ENCODE measurements at places on chromosomes 12 and 14.

GRCh38 chr12:71449373-71450070, 9.9 kb downstream of the LGR5 start:
- no peak for DNase-seq

DNA sequence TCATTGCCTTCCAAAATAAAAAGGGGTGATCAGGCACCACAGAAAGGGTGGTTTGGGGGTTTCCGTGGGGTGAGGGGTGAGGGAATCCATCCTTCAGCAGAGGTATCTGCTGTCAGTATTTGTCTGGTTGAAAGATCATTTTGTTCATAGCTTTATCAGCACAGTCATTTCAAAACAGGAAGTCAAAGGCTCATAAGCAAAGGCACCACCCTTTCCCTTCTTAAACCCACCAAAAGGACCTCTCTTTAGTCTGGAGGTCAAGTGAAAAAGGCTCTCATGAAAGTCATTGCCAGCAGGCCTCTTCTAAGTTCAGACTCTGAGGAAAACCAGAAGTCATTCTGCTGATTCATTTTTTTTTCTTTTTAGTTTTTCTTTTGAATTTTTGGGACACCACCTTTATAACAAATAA, 6.2 kb downstream of the CHST11 start:
- no peak for DNase-seq

GRCh38 chr12:47317175-47317915, 237.6 kb upstream of the AMIGO2 start:
- DNase-seq = no peak

DNA sequence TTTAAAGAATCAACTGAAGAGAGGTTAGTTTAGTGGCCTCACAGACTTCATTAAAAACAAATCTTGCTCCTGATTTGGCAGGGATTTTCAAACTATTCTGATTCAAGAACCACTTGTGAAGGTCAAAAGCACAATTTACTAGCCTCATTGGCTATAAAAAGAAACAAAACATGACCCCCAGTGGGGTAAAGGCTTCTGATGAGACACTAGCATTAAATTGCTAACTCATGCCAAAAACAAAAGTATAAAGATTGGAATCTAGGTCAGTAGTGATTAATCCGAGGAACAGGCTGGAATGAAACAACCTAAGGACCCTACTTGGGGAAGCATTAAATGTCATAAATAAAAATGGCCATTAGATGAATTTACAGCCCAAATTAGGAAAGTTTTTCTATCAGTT, 312.3 kb downstream of the PAWR start:
- no peak for DNase-seq

GRCh38 chr12:62827042-62827441, 107.9 kb downstream of the PPM1H start:
- DNase-seq = no peak

GRCh38 chr14:52268279-52269061, 972 bp downstream of the PTGDR start:
- DNase-seq = no peak

- no peak for DNase-seq
These were observed 1669.3 kb upstream of the FLRT2 start for GRCh38 chr14:83860631-83861155.

- no peak for DNase-seq
These were observed 196.2 kb upstream of the FOXG1 start for GRCh38 chr14:28570391-28570790.

DNA sequence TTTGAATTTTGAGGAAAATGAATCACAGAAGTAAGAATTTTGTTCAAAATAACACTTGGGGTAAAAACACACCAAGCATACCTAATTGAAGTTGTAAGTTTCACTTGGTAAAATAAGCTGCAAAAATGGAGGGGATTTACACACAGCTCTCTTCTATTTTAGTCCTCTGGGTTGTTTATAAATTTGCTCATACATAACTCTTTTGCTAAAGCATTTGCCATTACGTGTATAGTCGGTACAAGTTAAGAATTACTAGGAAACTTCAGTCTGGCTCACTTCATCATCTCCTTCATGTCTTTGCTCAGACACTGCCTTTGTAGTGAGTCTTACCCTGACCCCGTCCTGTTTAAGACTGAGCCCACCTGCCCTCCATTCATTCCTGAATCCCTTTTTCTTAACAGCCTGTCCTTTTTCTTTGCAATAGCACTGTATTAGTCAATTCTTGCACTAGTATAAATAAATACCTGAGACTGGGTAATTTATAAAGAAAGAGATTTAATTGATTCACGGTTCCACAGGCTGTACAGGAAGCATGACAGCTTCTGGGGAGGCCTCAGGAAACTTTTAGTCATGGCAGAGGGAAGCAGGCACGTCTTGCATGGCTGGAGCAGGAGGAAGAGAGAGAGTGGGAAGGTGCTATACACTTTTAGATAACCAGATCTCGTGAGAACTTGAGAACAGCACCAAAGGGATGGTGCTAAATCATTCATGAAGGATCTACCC, 451.1 kb downstream of the PCNX1 start:
- no peak for DNase-seq

- no peak for DNase-seq
These were observed 319.5 kb downstream of the PAWR start for GRCh38 chr12:79371226-79371625.

DNA sequence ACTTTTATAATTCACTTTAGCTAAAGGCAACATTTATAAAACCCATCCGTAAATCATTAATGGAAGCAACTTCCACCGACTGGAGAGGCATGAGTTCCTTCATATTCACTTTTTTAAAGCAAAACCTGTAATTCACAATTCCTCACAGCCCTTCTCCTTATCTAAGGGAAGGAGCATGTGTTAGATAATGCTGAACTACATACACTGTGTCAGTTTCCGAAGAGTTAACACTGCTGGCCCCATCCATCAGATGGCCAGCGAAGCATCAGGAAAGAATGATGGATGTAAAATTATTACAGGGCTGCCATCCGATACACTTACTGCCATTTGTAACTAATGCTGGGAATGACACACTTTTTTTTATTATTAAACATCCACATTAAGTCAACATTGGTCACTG, 392.8 kb downstream of the SOX5 start:
- no peak for DNase-seq

GRCh38 chr12:76552343-76552938, 7.1 kb downstream of the OSBPL8 start:
- DNase-seq = no peak

GRCh38 chr12:1760566-1761382, 59.6 kb upstream of the LRTM2 start:
- DNase-seq = no peak

- no peak for DNase-seq
These were observed 756.5 kb upstream of the TBX3 start for GRCh38 chr12:115440438-115440837.

DNA sequence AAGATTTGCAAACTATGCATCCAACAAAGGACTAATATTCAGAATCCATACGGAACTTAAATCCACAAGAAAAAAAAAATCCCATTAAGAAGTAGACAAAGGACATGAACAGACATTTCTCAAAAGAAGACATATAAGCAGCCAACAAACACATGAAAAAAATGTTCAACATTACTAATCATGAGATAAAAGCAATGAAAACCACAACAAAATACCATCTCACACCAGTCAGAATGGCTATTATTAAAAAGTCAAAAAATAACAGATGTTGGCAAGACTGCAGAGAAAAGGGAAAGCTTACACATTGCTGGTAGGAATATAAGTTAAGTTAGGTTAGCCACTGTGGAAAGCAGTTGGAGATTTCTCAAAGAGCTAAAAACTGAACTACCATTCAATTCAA, 16.2 kb downstream of the CDK17 start:
- DNase-seq = no peak

- no peak for DNase-seq
These were observed 25.1 kb upstream of the SLC8A3 start for GRCh38 chr14:70213721-70214282.

DNA sequence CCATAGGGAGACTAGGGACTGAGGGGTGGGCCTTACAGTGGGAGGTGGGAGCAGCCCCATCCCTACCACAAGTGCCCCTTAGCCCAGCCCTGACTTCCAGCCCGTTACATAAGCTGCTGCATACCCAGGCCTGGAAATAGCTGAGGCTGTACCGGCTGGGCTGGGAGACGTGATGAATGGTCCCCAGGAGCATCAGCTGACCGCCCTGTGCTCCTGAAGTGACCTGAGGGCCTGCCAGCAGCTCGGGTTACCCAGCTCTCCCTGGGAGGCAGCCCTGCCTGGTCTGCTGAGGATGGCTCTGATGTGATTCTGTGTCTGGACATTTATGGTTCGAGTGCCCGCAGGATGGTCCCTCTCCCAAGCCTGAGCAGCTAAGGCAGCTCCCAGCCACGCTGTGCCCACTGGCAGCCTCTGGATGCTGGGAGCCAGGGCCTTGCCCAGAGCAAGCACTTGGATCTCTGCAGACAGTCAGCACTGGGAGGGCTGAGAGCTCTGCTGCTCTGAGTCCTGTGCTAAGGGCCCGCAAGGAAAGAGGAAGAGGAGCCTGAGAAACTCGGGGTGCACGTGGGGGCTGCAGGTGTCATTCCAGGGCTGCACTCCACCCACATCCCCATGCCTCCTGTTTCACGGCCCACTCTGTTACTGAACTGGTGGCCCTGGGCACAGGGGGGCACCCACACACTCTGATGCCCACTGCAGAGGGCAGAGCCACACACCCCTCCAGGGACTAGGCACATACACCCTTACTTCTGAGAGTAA, 20.5 kb downstream of the TAMALIN start:
- DNase-seq = no peak

DNA sequence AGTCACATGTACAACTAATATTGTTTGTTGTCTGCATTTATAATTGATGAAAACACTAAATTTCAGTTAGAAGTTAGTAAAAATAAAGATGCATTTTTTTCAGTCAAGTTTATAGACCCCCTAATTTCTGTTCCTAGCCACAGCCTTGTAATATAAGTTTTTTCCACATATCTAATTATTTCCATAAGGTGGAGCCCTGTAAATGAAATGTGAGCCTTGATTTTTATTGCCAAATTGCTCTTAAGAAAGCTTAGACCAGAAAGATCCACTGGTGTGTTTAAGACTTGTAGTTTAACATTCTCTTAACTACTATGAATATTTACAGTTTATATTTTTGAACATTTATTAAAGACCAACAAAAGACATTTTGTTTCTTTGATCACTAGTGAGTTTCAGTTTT, 322.1 kb upstream of the RGS6 start:
- DNase-seq = no peak

Measured in activated naive CD8-positive, alpha-beta T cell treated with anti-CD3 and anti-CD28 coated beads, Interleukin-2, amount 50 U/mL, for 16 hours (primary cell).